ENCODE measurements at places on chromosomes 5 and 9. TPM values are rescaled to one million over a fixed set of nuclear protein-coding genes. Genes with fewer than 3 reads are reported as not detected.

Gene KCNMB1
- 2.6 TPM for polyA plus RNA-seq

Gene DCTN3
- 81.0 TPM for polyA plus RNA-seq

Gene UBQLN1
- 27.1 TPM for polyA plus RNA-seq

Gene TCOF1
- polyA plus RNA-seq, result 11.7 TPM

Gene HTR4
- not detected for polyA plus RNA-seq

Gene BARX1
- 256 TPM for polyA plus RNA-seq
